ENCODE measurements at places on chromosomes 1 and 21.

DNA sequence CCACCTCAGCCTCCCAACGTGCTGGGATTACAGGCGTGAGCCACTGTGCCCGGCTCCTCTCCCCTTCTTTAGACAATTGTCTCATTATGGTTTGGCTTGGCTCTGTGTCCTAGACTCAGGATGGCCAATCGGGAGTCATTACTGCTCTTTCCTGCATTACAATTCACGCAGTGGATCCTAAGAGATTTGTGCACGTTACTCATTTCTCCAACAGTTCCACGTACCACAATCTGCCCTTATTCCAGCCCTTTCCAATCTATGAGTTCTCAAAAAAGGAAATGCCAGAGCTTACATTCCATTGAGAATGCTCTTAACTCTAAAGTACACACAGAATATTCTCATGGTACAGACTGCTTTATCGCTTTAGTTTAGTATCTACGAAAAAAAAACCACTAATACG lies 357.0 kb downstream of the GPATCH2 start:
- DNase-seq = no peak

- no peak for DNase-seq
Observed at GRCh38 chr1:24893431-24893830, 36.6 kb downstream of the RUNX3 start.

GRCh38 chr1:1171161-1171545 lies 2.5 kb upstream of the TTLL10 start:
- DNase-seq = no peak

DNA sequence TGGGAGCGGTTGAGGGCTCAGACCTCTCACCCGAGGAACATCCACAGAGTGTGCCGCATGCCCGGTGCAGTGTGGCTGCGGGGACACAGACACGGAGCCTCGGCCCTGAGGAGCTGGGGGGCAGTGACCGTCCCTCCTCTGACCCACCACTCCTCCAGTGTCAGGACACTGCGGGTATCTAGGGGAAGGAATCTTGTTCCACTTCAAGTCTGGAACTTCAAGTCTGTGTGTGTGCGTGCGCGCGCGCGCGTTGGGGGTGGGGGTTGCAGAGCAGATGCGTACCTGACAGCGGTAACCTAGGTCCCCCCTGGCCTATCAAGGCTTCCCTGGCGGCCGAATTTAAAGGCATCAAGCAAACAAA lies 17.3 kb downstream of the PCSK9 start:
- DNase-seq = no peak

DNA sequence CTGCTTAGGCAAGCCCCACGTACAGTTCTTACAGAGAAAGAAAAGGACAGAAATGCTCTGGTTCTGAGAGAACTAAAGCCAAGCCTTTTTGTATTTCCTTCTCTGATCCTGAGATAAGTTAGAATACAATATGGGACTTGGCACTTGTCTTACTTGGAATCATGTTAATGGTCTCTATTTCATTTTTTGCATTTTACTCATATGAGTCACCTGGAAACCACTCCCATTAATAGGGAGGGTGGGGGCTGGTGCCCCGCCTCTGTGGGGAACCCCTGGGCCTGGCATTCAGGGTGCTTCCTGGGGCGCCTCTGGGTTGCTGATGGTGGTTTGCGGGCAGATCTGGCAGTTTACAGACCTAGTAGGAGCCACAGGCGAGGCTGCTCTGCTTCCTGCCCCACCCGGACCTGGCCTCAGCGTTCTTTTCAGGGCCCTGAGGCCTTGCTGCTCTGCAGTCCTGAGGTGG lies 26.7 kb downstream of the TSPAN2 start:
- DNase-seq = peak; percentile 94

DNA sequence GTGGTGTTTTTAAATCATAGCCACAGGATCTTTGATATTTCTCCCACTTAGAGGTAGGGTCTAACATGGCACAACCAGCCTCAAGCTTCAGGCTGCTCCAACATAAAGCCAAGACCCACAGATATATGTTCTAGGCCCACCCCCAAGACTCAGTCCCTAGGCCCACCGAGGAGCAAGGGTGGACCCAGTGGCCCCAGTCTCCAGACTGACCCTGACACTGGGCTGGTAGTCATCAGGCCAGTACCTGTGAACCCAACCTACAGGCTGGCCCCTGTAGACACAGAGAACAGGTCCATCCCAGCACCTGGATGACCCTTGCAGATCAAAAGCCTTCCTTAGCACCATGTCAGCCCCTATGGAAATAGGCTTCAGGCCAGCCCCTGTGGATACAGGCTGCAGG lies 60.5 kb downstream of the NEGR1 start:
- no peak for DNase-seq

- DNase-seq = peak; percentile 71
Observed at GRCh38 chr1:154198756-154199562, 7.1 kb upstream of the TPM3 start.
